ENCODE measurements at places on chromosomes 4 and X.

DNA sequence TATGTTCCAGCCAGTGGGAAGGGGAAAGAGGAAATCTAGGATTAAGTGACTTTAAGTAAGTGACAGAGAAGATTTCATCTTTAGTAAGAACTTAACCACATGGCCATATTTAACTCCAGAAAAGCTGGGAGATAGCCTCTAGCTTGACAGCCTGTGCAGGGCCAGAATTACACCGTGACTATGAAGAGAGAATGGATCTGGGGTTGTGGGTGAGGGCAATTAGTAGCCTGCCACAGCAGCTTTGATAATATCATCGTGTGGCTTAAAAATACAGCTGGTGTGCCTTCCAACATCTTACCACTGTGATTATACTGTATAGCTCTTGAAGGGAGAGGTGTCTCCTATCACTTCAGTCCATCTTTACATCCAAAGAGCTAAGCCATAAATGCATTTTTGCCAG is 57.6 kb upstream of the TBC1D9 start:
- no peak for DNase-seq

GRCh38 chr4:104751468-104751867 is 256.8 kb upstream of the CXXC4 start:
- DNase-seq = no peak

GRCh38 chr4:159367781-159368080 is 264.9 kb downstream of the RAPGEF2 start:
- no peak for DNase-seq

DNA sequence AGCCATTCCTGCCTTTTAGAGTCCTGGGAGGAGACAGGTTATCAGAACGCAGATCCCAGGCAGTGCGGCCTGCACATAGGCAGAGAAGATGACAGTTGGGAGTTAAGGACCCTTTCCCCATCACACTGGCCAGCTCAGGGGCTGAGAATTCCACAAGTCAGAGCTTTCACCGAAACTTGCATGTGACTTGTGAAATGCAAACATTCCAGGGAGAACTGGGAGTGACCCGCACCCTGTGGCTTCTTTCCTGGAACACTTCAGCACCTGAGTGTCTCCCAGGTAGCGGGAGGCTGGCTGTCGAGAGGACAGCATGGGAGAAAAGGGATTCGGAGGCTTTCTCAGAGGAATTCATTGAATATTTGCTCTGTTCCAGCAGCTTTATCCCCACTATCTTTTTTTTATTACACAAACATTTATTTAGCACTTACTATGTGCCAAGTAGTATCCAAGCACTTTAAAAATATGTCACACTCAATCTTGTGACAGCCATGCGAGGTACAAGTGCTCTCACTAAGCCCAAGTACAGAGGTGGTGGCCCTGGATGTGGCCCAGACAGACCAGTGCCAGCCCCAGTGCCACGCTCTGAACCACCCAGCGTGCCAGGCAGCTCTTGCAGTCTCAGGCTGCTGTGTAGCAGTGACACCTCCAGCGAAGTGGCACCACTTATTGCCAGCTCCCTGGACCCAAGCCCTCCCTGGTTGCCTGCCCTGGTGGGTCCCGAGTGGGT is 100.5 kb downstream of the PHKA2 start:
- DNase-seq = no peak

DNA sequence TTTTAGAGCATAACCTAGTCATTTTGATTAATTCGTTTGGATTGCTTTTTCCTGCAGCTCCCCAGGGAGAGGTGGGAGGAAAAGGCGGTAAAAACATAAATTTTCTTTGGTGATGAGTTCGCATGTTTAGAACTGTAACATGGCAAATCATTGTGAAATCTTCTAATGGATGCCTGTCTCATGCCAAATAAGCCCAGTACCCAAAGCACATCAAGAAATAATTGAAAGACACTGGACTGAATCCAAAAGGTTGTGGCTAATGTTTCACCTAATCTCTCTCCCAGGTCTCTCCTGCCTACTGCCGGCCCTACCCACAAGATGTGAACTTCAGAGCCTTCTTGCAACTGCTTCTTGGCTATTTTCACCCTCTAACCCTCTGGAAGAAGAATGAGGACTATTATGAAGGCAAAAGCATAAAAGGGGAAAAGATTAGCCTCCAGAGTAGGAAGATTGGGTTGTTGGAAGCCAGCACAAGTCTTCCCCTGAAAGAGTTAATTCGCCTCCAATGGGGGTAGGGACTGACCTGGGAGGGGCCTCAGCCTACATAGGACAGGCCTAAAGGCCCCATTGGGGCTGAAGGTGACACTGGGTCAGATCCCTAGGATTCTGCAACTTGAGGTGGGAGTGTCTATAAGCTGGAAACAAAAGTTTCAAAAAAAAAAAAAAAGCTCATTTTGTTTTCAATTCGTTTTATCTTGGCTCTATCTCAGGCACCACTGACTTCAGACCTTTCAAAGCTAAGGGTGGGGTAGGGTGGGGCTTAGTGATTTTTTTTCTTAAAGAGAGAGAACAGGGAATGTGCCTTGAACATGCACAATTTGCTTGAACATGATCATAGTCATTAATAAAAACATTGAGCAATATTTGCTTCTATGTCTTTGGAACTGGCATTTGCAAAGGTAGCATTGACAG is 278.6 kb upstream of the KLF3 start:
- DNase-seq = no peak

- peak; percentile 30 for DNase-seq
These were observed 115.2 kb downstream of the FAM53A start for GRCh38 chr4:1568855-1569460.

DNA sequence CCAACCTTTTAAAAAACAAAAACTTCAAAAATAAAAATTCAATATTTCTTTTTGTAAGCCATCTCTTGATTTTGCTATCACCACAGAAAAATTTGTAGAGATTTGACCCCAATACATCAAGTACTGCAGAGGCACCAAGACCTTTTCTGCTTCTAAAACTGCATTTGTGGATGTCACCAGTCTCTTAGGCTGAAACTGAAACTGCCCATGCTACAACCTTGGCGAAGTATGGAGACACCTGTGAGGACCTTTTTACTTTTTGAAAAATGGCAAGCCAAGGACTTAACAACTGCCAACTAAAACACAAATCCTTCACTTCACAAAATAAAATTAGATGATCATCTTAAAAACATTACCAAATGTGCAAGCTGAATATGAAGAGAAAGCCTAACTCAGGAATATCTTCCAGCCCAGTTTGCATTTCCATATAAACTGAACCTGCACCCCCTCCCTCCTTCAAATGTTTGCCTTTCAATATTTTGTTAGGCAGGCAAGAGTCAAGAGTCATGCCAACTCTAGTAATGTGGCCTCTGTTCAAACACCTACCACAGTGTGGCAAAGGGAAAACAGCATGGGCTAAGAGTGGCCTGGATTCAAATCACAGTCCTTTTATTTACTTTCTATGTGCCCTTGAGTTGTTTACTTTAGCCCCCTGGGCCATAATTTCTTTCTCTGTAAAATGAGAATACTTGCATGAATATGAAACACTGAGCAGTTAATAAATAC is 389.4 kb downstream of the OPHN1 start:
- no peak for DNase-seq

DNA sequence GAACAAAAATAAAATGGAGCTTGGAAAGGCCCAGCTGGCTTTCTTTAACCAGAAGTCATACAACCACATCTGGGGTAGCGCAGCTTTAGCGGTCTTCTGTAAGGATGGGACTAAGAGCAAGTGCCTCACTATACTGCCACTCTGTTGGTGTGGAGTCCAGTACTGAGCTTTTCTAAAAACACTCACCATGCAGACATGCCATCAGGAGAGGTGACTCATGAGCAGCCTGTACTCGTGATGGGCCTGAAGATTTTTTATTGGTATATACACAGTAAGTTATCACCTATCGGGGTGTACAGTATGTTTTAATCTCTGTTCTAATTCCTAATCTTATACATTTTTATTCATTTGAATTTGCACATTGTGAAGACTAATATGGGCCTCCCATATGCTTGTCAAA is 9.6 kb downstream of the PPP3CA start:
- DNase-seq = no peak

- DNase-seq = no peak
These were observed 15.2 kb upstream of the RUFY3 start for GRCh38 chr4:70706516-70706915.

DNA sequence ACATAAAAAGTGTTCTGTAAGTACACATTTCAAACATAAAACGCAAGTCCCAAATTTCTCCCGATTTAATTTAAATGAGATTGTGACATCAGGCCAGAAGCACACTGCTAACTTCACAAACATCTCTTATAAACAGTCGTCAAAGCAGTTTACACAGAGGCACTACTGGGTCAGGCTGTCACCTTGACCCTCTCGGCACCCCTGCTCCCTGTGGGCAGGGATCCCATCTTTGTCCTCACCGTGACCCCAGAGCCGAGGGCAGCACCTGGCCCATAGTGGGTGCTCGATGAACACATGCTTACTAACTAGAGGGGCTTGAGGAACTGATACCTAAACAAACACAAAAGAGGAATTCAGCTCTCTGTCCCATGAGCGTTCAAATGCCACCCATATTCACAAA is 22.2 kb downstream of the QDPR start:
- no peak for DNase-seq

DNA sequence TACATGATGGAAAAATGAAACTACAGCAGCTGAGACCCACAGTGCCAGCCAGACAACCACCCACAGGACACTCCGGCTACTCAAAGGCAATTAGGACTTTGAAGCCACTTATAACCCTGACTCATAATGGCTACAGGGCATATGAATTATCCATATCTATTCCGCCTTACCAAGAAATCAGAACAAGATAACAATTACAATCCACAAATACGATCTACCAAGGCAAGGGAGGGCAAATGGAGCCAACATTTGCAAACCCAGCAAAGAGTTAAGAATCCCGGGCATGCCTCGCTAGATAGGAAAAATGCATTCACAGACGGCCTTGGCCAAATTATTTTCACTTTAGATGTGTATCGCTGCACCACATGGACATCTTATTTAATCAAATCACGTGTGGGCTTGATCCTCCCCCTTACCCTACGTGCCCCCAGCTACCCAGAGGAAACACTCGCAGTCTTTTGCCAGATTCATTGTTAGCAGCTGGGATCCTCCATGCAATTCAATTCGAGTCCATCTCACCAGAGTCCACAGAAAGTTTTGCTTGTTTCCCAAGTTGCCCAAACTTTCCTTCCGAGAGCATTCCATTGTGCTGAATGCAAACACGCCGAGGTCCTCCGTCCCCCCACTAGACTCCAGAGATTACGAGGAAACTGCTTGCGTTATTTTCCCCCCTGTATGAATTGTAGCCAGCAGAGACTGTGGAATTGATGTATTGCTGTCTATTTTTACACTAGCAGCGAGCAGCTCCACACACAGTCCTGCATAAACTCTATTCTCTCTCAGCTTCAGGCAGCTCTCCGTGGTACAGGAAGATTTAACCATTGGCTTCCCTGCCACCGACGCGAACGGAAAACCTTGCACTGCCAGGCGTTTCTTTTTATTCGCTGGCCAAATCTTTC is 1.2 kb downstream of the PPARGC1A start:
- no peak for DNase-seq

- DNase-seq = peak; percentile 21
These were observed 33.8 kb downstream of the OTUD6A start for GRCh38 chrX:70096052-70096451.

DNA sequence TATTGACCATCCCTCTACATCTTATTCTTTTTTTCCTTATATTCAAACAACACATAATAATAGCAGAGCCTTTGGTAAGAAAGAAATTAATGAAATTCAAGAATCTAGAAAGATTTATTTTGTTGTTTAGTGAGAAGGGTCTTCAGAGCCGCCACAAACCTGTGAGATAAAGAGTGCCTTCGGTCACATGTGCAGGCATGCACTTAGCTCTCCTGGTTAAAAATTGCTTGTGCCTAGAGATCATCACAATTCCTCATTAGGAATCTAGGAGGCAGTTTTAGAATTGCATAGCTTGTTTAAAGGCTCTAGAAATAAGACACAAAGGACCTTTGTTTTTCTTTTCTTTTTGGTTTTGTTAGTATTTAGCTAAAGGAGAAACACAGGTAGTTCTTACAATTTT is 1948.4 kb upstream of the IGFBP7 start:
- no peak for DNase-seq

GRCh38 chr4:187258651-187259401 is 535.2 kb upstream of the FAT1 start:
- DNase-seq = no peak

GRCh38 chr4:19473569-19473968 is 778.1 kb upstream of the SLIT2 start:
- DNase-seq = no peak

DNA sequence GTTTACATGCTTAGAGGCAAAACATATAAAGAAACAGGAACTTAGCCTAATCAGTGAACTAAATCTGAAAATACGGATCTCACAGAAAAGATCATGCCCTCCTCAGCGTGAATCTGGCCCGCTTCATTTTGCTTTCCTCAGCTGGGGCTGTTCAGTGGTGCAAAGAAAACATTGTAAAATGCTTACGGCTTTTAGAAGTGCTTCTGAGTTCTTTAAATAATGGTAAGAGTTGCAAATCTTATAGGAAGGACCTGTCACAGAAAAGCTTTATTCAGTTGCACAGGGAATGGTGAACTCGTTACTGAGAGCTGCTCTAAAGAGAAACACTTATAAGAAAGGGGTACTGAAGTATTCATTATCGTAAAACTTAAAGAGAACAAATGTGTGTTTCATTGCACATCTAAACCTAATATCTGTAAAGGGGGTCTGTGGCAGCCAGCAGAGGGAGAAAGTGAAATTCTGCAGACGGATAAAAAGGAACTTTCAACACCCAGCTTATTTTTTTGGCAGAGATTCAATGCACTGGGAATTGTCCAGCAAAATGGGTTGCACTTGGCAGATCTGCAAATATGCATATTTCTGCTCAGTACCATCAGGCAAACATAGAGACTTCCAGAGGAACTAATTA is 139.2 kb upstream of the ANK2 start:
- DNase-seq = no peak

DNA sequence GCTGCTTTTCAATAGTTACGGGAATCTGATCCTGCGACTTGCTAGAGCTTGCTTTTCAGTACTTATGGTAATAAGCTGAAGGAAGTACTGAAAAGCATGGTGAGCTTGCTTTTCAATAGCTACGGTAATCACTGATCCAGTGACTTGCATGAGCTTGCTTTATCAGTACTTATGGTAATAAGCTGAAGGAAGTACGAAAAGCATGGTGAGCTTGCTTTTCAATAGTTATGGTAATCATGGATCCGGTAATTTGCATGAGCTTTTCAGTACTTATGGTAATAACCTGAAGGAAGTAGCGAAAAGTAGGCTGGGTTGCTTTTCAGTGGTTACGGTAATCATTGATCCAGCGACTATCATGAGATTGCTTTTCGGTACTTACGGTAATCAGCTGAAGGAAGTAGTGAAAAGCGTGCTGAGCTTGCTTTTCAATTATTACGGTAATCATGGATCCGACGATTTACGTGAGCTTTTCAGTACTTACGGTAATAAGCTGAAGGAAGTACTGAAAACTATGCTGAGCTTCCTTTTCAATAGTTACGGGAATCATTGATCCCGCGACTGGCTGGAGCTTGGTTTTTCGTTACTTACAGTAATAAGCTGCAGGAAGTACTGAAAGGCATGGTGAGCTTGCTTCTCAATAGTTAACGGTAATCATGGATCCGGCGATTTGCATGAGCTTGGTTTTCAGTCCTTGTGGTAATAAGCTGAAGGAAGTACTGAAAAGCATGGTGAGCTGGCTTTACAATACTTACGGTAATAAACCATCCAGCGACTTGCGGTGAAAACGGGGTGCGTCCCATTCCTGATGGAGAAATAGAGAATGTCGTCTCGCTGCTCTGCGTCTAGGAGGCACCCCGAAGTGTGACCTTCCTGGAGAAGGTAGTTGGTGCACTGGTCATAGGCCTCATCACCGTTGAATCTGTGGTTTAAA is 6.5 kb downstream of the CRLF2 start:
- no peak for DNase-seq

- no peak for DNase-seq
These were observed 120.3 kb downstream of the MAD2L1 start for GRCh38 chr4:119946359-119946758.

GRCh38 chrX:37454537-37455285 is 105.5 kb downstream of the PRRG1 start:
- no peak for DNase-seq
